ENCODE measurements at places on chromosomes 4 and X.

- no peak for DNase-seq
These were observed 24.5 kb downstream of the ZNF41 start for GRCh38 chrX:47458528-47458927.

GRCh38 chr4:73208376-73208775 lies 50.2 kb downstream of the ANKRD17 start:
- no peak for DNase-seq

DNA sequence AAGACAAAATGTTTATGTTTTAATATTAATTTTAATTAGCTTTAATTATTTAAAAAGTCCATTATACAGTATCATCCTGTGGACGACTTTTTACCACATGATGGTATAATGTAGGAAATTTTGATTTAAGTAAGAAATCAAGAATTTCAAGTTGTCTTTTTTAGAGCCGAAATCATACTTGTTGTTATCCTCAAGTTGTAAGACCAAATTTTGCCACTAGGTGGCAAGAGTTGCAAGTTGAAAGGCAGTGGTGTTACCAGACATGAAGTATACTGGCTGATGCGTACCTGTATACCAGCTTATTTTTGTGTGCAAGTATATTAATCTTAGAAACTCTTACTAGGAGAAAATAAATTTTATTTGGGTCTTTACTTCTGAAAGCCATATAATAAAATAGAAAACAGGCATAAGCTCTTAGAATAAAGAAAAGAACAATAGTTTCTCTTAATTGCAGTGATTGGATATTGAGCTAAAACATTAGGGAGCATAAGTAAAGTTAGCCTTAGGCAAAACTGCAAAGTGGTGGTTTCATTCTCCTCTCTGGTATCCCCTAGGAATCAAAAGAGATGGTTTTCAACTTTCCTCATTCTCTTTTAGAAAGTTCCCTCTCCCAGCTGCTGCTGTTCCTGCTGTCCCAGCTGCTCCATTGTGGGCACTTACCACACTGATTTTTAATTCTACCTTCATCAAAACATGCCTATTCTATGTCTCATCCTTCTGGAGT lies 118.0 kb upstream of the WDFY3 start:
- DNase-seq, result no peak

GRCh38 chr4:138085736-138086305 lies 156.3 kb downstream of the SLC7A11 start:
- no peak for DNase-seq

DNA sequence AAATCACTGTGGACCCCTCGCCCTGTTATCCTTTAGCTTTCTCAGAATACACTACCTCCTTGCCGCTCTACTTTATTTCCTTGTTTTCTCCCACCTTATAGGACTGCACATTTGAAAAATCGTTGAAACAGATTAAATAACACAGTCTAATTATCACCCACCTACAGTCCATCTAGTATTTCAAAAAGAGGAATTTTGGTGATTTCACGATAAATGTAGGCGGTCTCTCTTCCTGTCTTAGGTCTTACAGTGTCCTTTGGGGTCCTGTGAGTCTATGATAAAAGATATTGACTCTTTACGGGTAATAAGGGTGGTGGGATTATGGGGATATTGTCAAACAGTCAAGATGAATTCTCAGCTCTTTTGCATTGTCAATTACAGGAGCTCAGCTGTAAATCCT lies 2.4 kb upstream of the TBL1X start:
- no peak for DNase-seq

DNA sequence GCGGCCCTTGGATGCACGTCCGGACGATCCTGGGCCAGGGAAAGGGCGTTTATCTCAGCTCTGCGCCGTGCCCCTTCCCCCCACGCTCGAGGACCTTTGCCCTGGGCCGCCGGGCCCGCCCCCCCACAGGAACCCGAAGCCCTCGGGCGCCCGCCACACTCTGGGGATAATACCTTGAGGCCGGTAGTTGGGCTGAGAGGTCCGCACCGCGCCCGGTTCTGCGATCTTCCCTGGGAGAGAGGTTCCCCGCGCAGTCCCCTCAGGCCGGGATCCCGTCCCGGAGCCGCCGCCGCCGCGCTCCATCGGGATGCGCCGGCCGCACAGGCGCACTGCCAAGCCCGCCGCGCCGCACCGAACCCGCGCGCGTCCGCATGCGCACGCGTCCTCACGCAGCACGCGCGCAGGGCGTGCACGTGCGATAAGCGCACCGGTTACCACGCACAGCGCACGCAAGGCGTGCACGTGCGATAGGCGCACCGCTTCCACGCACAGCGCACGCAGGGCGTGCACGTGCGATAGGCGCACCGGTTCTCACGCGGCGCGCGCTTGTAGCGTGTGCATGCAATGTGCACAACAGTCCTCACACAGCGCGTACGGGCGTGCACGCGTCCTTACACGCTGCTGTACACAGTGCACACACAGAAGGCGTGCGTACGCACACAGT lies at the start of gene MAP7D2:
Gene MAP7D2, minus strand, starts transcription at position 331 of the 664 bp plus-strand sequence. Its CDS starts 28 bp downstream, at position 303.
- DNase-seq, result no peak

DNA sequence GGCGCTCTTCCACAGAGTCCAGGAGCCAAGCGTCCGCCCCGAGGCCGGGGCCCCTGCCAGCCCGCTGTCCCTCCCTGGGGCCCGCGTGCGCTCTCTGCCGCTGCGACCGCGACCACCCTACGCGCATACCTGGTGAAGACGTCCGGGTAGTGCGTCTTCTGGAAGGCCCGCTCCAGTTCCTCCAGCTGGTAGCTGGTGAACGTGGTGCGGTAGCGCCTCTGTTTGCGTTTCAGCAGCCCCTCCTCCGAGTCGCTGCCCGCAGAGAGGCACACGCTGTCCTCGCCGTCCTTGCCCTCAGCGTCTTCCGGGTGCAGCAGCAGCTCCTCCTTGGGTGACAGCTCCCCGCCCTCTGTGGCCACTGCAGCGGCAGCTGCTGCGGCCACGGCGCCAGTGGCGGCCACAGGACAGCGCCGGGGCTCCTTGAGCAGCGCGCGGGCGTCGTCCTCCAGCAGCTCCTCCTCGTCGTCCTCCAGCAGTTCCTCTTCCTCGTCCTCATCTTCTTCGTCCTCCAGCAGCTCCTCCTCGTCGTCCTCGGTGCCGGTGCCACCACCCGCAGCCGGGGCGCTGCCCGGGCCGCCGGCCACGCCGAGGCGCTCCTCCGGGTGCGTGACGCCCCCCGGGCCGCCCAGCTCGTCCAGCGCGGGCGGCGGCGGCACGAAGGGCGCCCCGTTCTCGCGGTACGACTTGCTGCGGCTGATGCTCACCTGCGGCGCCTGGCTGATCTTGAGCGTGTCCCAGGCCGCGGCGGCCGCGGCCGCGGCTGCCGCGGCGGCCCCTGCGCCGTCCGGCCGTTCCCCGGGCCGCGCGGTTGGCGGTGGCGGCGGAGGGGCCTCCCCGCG lies 2.8 kb downstream of the ARX start:
- DNase-seq, result no peak

GRCh38 chr4:78325271-78326157 lies 226.1 kb upstream of the ANXA3 start:
- DNase-seq, result no peak

DNA sequence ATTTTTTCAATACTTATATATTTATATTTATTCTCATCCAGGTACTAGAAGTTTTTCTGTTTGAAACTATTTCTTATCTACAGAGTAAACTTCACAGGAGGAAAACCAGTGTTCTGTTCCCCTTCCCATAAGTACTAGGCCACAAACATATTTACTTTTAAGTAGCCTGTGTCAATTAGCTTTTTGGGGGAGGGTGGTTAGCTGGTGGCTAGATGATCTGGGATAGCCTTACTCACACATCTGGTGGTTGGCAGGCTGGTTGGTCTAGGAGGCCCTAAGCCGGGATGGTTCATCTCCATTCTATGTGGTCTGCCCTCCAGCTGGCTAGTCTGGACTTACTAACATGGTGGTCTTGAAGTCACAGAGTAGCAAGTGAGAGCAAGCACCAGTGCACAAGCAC lies 6.2 kb downstream of the JADE3 start:
- no peak for DNase-seq

- no peak for DNase-seq
These were observed 118.8 kb upstream of the AFF2 start for GRCh38 chrX:148381603-148382002.

GRCh38 chrX:20418379-20419150 lies 151.9 kb upstream of the RPS6KA3 start:
- DNase-seq, result no peak

DNA sequence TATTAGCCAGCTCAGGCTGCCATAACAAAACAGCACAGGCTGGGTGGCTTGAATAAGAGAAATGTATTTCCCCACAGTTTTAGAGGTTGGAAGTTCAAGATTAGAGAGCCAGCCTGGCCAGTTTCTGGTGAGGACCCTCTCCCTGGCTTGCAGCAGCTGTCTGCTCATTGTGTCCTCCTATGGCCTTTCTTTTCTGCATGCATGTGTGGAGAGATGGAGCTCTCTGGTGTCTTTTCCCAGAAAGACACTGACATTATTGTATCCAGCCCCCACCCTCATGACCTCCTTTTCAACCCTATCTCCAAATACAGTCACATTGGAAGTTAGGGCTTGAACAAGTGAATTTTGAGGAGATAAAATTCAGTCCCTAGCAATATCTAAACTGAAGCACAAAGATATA lies 263.8 kb upstream of the PABPC4L start:
- DNase-seq, result no peak

DNA sequence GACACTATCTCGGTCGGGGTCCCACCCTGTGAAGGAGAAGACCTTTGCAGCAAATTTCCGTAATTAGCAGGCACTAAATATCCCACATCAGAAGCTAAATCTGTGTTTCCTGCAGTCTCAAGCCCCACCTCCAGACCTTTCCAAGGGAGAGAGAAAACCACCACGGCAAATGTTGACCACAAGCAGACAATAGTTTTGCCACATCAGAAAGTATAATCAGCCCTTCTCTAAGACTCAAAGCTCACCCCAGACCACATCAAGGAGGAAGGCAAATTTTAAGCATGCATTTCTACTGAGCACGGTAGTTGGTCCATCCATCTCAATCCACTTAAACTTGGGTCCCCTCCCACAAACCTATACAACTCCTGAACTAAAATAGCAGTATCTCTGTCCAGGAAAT lies 398.5 kb downstream of the GPM6A start:
- DNase-seq, result no peak

DNA sequence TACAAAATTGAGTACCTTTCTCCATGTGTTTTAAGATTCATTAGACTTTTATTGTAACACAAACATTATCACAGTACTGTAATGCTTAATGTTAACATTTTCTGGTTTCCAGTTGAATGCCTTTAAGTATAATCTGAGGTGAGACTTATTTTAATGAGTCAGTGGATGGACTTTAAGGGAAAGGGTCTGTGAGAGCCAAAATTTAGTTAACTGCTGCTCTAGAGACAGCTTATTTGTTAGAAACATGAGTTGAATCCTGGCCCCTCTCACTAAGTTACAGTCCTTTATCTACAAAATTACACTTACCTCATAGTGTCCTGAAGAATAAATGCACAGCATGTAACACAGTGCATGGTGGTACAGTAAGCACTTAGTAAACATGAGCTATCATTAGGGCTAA lies 66.0 kb downstream of the PGRMC2 start:
- no peak for DNase-seq

GRCh38 chrX:132488180-132488705 lies 595 bp downstream of the MBNL3 start:
- DNase-seq, result peak; percentile 8

DNA sequence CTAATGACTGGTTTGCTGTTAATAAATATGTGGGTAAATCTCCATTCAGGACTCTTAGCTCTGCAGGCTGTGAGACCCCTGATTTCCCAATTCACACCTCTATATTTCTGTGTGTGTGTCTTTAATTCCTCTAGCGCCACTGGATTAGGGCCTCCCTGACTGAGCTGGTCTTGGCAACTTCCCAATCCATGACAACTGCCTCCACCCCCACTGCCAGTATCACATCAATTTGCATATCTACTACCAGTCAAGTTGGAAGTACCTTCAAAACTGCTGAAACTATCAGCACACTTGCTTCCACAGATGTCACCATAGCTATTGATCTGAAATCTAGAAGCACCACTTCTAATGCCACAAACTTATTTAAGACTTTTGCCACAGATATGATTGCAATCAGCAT lies 27.6 kb downstream of the OPRPN start:
- DNase-seq, result no peak

DNA sequence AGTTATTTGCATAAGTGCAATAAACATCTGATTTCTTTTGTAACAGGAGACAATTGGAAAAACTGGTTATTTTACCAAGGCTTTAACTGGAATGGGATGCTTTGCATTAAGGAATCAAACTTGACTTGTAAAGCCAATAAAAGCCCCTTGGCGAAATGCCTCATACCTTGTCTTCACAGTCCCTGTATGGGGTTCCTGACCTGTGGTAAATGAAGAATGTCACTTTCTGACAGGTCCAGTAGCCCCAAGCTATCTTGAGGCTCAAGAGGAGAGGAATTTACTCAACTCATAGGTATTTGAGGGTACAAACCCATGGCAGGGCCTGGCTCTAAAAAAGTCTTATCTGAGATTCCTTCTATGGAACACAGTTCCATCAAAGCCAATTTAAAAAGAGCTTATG lies 78.0 kb downstream of the ACOX3 start:
- no peak for DNase-seq

GRCh38 chr4:8369426-8370105 lies 71.0 kb downstream of the ACOX3 start:
- DNase-seq, result no peak

DNA sequence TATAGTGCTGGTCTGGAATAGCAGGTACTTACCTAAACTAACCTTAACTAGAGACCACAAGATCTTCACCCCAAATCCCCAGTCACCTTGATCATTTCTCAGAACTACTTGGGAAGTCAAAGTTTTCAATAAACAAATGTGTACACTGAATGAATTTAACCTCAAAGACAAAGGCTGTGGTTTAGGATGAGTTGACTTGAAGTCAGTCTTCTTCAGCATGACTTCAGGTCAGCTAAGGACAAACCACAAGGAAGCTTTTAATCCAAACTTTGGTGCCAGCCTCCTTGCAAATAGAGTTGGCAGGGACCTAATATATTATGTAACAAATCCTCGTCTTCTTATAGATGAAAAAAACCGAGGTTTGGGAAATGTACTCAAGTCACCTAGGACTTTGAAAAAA lies 21.2 kb upstream of the VCX2 start:
- DNase-seq, result no peak

Data from effector CD4-positive, alpha-beta T cell (primary cell).